CD8-positive, alpha-beta memory T cell (primary cell): ENCODE measurements at places on chromosomes 7 and 10. TPM values are rescaled to one million over a fixed set of nuclear protein-coding genes. Genes with fewer than 3 reads are reported as not detected.

DNA sequence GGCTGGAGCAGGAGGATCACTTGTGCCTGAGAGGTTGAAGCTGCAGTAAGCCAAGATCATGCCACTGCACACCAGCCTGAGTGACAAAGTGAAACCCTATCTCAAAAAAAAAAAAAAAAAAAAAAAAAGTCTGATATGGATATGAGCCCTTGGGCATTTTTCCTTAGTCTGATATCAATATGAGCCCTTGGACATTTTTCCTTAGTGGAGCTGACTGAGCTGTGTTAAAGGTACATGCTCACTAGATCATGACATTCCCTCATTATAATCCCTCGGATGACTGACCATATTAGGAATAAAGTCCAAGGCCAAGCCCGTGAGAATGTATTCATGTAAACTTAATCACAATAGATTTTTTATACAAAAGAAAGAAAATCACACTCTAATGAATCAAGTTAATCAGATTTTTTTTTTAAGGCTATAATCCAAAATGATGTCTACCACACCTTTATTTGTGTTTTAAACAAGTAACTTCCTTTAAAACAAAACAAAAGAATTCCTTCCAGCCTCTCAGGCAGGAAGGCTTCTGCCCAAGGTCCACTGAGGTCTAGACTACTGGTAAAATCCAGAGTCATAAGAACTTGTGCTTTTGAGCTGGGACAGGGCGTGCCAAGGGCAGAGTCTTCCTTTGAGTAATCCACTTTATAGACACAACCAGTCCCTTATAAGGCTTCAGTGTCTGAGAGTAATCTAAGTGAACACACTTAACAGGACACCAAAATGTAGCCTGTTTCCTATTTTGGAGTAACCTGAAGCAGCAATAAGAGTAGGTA is 5.5 kb downstream of the PPA1 start:
- DNase-seq, result no peak
- no peak overlapping the region for H3K4me3 ChIP-seq
- H3K36me3 ChIP-seq, result no peaks in the 10 kb centered on the region
- H3K27ac ChIP-seq, result no peak overlapping the region
- H3K27me3 ChIP-seq, result no peaks in the 10 kb centered on the region

- DNase-seq, result no peak
- H3K27ac ChIP-seq, result peak overlapping the region; percentile 93
- H3K4me3 ChIP-seq, result peak overlapping the region; percentile 91
Measured at GRCh38 chr7:92446869-92447344, 375 bp upstream of the GATAD1 start.

DNA sequence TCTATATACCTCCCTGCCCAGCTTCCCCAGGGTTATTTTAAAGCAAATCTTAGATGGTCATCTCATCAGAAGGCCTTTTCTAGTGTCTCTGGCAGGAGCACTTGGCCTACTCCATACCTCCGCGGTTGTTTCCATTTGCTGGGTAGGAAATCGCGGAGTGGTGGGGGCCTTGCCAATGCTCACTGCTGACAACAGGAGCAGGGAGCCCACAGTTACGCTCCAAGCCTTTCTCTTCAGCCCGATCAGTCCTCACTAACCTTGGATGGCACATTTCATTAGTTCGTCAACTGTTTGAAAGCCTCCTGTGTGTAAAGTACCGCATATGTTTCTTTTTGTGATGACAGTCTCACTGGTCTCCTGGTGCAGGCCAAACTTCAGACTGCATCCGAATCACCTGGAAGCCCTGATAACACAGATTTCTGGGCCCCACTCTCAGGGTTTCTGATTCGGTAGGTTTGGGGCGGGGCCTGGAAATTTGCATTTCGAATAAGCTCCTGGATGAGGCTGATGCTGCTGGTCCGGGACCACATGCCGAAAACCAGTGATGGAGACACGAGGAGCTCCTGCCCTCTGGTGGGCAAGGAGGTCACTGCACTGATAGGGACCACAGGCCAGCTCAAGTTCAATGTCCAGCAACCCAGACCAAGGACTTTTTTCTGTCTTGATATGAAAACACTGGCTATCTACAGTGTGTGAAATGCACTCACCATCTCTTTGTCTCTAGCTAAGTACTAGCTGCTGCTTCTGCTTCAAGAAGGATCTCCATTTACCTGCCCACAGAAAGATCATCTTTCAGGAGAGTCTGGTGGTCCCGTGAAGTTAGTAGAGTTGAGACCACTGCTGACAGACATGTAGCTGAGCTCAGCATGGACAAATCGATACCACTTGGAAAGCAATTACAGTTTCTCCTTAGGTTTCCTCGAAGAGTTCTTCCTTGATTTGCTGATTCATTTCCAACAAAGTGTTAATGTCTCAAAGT is 14.0 kb downstream of the LRGUK start:
- H3K4me3 ChIP-seq, result no peak overlapping the region
- peak; percentile 13 for DNase-seq
- no peaks in the 10 kb centered on the region for H3K27me3 ChIP-seq
- no peaks in the 10 kb centered on the region for H3K36me3 ChIP-seq
- no peak overlapping the region for H3K27ac ChIP-seq

GRCh38 chr7:44212018-44212417 is 11.2 kb downstream of the YKT6 start:
- H3K4me1 ChIP-seq, result no peaks in the 10 kb centered on the region
- peaks cover 52% of the 10 kb centered on the region for H3K36me3 ChIP-seq
- no peak for DNase-seq
- H3K4me3 ChIP-seq, result no peak overlapping the region
- H3K27ac ChIP-seq, result no peak overlapping the region

GRCh38 chr10:6171881-6172695 is 30.6 kb upstream of the PFKFB3 start:
- no peak overlapping the region for H3K27ac ChIP-seq
- H3K4me1 ChIP-seq, result peaks cover 53% of the 10 kb centered on the region
- DNase-seq, result no peak
- H3K36me3 ChIP-seq, result no peaks in the 10 kb centered on the region

- no peaks in the 10 kb centered on the region for H3K4me1 ChIP-seq
- H3K27me3 ChIP-seq, result no peaks in the 10 kb centered on the region
- no peak overlapping the region for H3K27ac ChIP-seq
- H3K4me3 ChIP-seq, result no peak overlapping the region
- DNase-seq, result no peak
- no peaks in the 10 kb centered on the region for H3K36me3 ChIP-seq
Measured at GRCh38 chr7:21972397-21972784, 26.7 kb upstream of the CDCA7L start.

- no peak overlapping the region for H3K27ac ChIP-seq
- no peaks in the 10 kb centered on the region for H3K36me3 ChIP-seq
- H3K27me3 ChIP-seq, result no peaks in the 10 kb centered on the region
- H3K4me1 ChIP-seq, result peaks cover 9% of the 10 kb centered on the region
Measured at GRCh38 chr10:11116817-11117216, 99.1 kb downstream of the CELF2 start.

GRCh38 chr10:8063128-8063908 is 8.8 kb downstream of the GATA3 start:
- H3K36me3 ChIP-seq, result peaks cover 42% of the 10 kb centered on the region
- H3K4me3 ChIP-seq, result no peak overlapping the region
- H3K4me1 ChIP-seq, result peaks cover 85% of the 10 kb centered on the region
- no peaks in the 10 kb centered on the region for H3K27me3 ChIP-seq

GRCh38 chr7:27515933-27516332 is 146.8 kb downstream of the HIBADH start:
- no peak overlapping the region for H3K27ac ChIP-seq
- H3K4me3 ChIP-seq, result no peak overlapping the region
- no peaks in the 10 kb centered on the region for H3K27me3 ChIP-seq
- H3K36me3 ChIP-seq, result no peaks in the 10 kb centered on the region

- H3K27me3 ChIP-seq, result no peaks in the 10 kb centered on the region
- no peaks in the 10 kb centered on the region for H3K4me1 ChIP-seq
- no peaks in the 10 kb centered on the region for H3K36me3 ChIP-seq
- no peak for DNase-seq
Measured at GRCh38 chr7:97623333-97623732, 108.6 kb upstream of the TAC1 start.

DNA sequence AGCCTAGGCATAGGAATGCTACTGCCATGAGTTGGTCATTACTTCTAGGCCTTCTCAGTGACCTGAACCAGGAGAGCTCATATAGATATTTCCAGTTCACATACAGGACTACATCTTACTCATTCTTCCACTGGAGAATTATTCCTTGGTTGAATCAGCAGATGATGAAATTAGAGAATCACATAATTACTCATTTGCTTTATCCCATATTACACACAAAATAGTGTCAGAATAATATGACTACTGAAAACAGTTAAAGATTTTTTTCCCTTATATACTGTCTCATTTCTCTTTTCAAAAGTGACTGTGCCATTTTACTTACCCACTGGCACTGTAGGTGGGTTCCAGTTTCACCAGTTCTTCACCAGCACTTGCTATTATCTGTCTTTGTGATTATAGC is 18.5 kb downstream of the BMS1 start:
- H3K4me3 ChIP-seq, result no peak overlapping the region
- H3K4me1 ChIP-seq, result no peaks in the 10 kb centered on the region
- no peaks in the 10 kb centered on the region for H3K27me3 ChIP-seq
- no peak for DNase-seq
- H3K36me3 ChIP-seq, result peaks cover 44% of the 10 kb centered on the region
- no peak overlapping the region for H3K27ac ChIP-seq

C10orf105 gene
- total RNA-seq, result 0.11 TPM

DNA sequence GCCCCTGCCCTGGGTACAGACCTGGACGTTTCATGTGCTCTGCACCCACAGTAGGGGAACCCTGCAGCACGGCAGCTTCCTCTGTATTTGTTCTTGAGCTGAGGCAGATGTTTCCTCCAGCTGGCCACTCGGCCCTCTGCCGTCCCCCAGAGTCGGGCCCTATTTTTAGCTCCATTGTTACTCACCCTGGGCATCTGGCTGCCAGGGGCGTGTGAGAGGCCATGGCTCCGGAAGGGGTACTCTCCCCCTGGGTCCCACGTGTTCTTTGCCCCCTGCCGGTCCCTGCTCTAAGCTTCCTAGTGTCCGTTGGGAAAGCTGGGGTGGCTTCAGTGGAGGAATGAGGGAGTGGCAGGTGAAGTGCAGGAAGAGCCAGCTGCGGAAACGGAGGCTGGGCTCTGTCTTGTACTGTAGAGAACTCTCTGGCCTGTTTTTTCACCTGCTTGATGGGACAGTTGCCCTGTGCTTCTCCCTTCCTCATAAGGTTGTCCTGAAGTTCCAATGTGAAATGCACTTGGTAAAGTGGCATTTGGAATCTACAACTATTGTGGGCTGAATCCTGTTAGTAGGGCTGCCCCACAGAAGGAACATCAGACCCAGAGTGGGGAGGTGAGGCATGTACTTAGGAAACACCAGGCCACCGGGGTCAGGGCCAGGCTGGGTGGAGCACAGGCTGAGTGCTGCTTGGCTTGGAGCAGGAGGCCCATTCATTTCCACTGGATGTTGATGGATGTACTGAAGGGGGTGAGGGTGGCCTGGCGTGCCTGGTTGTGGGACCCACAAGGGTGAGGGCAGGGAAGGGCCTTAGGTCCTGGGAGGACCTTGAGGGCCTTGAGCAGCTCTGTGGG is 30.6 kb downstream of the PALD1 start:
- no peak for DNase-seq
- H3K27me3 ChIP-seq, result no peaks in the 10 kb centered on the region
- no peaks in the 10 kb centered on the region for H3K36me3 ChIP-seq
- H3K4me3 ChIP-seq, result no peak overlapping the region
- H3K27ac ChIP-seq, result no peak overlapping the region

- no peak for DNase-seq
- no peak overlapping the region for H3K4me3 ChIP-seq
- peaks cover 27% of the 10 kb centered on the region for H3K36me3 ChIP-seq
- no peak overlapping the region for H3K27ac ChIP-seq
- no peaks in the 10 kb centered on the region for H3K27me3 ChIP-seq
Measured at GRCh38 chr10:97651773-97652172, 11.3 kb downstream of the PI4K2A start.

PTN gene
- total RNA-seq, result not detected

- H3K4me3 ChIP-seq, result no peak overlapping the region
- no peaks in the 10 kb centered on the region for H3K27me3 ChIP-seq
- peaks cover 12% of the 10 kb centered on the region for H3K4me1 ChIP-seq
- H3K36me3 ChIP-seq, result no peaks in the 10 kb centered on the region
- no peak overlapping the region for H3K27ac ChIP-seq
- DNase-seq, result no peak
Measured at GRCh38 chr10:31757831-31758230, 170.8 kb downstream of the ARHGAP12 start.

SPDYE18 gene
- total RNA-seq, result 0.53 TPM

GRCh38 chr10:29470355-29470705 is 164.4 kb downstream of the SVIL start:
- peaks cover 4% of the 10 kb centered on the region for H3K36me3 ChIP-seq
- no peak overlapping the region for H3K27ac ChIP-seq
- H3K4me1 ChIP-seq, result no peaks in the 10 kb centered on the region
- H3K4me3 ChIP-seq, result no peak overlapping the region

- no peak for DNase-seq
- H3K27ac ChIP-seq, result peak overlapping the region; percentile 15
- peaks cover 58% of the 10 kb centered on the region for H3K4me1 ChIP-seq
- peaks cover 13% of the 10 kb centered on the region for H3K36me3 ChIP-seq
- H3K27me3 ChIP-seq, result no peaks in the 10 kb centered on the region
Measured at GRCh38 chr10:73248259-73248724, 1.2 kb upstream of the DNAJC9 start.

EN2 gene
- not detected for total RNA-seq

DNA sequence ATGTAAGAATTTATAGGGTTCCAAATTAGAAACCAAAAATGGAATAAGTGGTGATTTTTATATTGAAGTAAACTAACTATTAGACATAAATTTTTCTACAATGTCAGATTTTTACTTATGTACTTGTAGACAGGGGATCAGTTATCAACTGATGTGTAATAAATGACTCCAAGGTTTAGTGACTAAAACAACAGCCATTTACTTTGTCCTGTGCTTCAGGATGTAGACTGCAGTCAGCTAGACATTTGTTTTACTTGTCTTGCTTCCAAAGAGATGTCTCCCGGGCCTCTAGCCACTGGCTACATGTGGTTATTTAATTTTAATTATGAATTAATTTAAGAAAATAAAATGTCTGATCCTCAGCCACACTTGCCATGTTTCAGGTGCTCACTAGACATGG is 249.7 kb upstream of the IGFBP3 start:
- no peak overlapping the region for H3K4me3 ChIP-seq
- DNase-seq, result no peak
- no peaks in the 10 kb centered on the region for H3K4me1 ChIP-seq
- no peak overlapping the region for H3K27ac ChIP-seq
- no peaks in the 10 kb centered on the region for H3K27me3 ChIP-seq
- no peaks in the 10 kb centered on the region for H3K36me3 ChIP-seq

GRCh38 chr10:360653-361052 is 225.4 kb downstream of the ZMYND11 start:
- DNase-seq, result no peak
- H3K27me3 ChIP-seq, result no peaks in the 10 kb centered on the region
- no peak overlapping the region for H3K4me3 ChIP-seq
- no peak overlapping the region for H3K27ac ChIP-seq
- no peaks in the 10 kb centered on the region for H3K4me1 ChIP-seq

- H3K36me3 ChIP-seq, result no peaks in the 10 kb centered on the region
- no peak overlapping the region for H3K4me3 ChIP-seq
- H3K27ac ChIP-seq, result no peak overlapping the region
- H3K4me1 ChIP-seq, result peaks cover 18% of the 10 kb centered on the region
- H3K27me3 ChIP-seq, result no peaks in the 10 kb centered on the region
Measured at GRCh38 chr7:100606313-100606712, 4.2 kb downstream of the PCOLCE start.
